Bronchus fibroblast of lung (primary cell): ENCODE measurements at places on chromosomes 2 and 18. TPM values are rescaled to one million over a fixed set of nuclear protein-coding genes. Genes with fewer than 3 reads are reported as not detected.

IDH1 gene
- total RNA-seq, result 162 and 184 TPM in 2 replicates

ORC2 gene
- total RNA-seq, result 10.4 and 12.4 TPM in 2 replicates

PLCL1 gene
- under 0.01 and 0.17 TPM in 2 replicates for total RNA-seq

STEAP3 gene
- total RNA-seq, result 30.8 and 31.2 TPM in 2 replicates

TSPYL6 gene
- not detected in 2 replicates for total RNA-seq

MYCN gene
- total RNA-seq, result not detected in 2 replicates

ALKAL2 gene
- total RNA-seq, result not detected in 2 replicates

MBOAT2 gene
- 16.5 and 18.7 TPM in 2 replicates for total RNA-seq

TWIST2 gene
- total RNA-seq, result 123 and 134 TPM in 2 replicates

ROCK1 gene
- total RNA-seq, result 11.1 and 13.3 TPM in 2 replicates

MOGAT1 gene
- total RNA-seq, result not detected in 2 replicates
